Fibroblast of gingiva (primary cell): ENCODE measurements at places on chromosomes 13 and 19.

DNA sequence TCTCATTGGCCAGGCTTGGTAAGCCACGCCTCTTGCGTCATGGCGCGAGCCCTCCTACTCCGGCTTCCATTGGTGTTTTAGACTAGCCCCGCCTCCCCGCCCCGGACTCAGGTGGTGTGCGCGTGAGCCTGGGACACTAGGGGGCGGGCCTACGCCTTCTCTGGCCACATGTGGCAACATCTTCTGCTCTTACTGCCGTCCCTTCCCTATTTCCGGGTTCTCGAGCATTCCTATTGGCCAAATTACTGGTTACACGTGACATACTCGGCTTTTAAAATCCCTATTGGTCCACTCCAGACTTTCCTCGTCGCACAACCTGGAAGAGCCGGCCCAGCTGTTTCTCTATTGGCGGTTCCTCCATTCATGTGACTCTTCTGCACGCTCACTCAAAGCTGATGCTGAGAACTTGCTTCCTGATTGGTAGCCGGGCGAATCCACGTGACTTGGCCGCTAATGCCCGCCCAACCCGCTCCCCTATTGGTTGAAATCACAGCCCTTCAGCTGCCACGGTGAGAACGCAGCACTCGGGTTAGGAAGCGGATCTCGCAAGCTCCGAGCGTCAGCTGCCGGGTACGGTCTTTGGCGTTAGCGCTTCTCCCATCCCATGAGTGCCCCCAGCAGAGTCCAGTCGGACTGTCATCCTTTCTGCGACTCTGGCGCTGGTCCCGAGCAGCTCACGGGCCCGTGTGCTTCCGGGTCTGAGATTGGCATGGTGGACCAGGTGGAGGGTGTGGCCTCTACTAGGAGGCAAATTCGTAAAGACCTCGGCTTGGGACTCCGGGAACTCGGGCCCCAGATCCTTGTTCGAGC is at the start of gene BLOC1S3:
Gene BLOC1S3 (plus strand): TSS at position 523 of the 810 bp plus-strand sequence. CDS start 513 bp downstream, outside the sequence.
- peak; percentile 100 for DNase-seq

- DNase-seq = no peak
These were observed 894.5 kb downstream of the PCDH9 start for GRCh38 chr13:66335626-66336025.

DNA sequence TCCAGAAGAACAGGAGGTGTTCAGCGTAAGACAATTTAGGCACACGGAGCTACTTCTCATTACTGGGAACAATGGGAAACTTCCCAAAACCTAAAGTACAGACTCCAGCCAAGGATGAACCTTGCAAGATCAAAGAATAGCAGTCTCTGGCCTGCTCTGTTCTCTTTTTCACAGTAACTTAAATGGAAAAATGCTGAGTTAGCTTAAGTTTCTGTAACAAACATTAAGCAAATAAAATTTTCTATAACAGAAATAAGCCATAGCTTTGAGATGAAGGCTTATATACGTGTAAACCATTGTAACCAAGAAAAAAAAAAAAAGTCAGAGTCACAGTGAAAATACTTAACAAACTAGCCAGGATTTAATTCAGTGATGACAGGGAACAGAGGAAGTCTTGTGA is 18.2 kb upstream of the ZNF460 start:
- DNase-seq = no peak

GRCh38 chr13:76446191-76446590 is 440.0 kb downstream of the KCTD12 start:
- DNase-seq = no peak

- no peak for DNase-seq
These were observed 7.0 kb downstream of the SLC25A30 start for GRCh38 chr13:45411221-45411620.

DNA sequence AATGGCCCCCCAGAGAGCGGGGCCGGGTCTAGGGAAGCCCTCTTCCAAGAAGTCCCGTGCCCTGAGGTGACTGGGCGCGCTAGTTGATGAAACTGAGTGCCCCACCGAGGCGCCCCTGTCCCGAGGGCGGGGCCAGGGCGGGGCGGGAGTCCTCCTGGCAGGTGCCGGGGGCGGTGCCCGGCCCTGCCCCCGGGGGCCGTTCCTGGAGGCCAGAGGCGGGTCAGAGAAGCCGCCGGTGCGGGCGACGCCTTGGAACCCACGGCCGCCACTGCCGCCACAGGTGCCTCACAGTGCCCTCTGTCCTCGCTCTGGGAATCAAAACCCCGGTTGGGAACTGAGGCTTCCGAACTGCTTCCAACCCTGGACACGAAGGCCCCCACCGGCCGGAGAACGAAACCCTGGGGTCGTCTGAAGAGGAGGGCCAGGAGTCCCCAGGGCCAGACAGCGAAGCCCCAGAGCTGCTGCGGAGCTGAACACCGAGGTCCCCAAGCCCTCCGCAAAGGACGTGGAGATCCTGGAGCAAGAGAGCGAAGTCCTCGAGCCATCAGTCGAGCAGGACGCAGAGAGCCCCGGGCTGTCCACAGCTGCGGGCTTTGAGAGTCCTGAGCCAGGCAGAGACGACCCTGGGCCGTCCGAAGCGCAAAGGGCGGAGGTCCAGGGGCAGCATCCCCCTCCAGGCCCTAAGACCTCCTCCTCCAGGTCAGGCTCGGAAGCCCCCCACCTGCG is at the start of gene MISP3:
Gene MISP3 (plus strand): TSS at position 252 of the 726 bp plus-strand sequence. CDS start 524 bp downstream, outside the sequence.
- peak; percentile 20 for DNase-seq

DNA sequence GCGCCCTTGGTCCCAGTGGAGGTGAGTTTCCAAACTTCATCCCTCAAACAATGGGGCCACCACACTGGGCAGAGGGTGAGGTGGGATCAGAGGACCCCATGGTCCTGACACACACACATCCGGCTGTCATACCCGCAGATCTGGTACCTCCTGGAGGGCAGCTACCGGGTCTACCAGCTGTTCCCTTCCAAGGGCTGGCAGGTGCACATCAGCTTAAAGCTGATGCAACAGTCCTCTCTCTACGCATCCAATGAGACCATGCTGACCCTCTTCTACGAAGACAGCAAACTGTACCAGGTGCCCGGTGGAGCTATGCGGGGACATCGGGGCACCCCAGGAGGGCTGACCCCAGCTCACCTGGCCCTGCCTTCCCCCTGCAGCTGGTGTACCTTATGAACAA is 14.0 kb upstream of the PSMD8 start:
- DNase-seq = no peak

DNA sequence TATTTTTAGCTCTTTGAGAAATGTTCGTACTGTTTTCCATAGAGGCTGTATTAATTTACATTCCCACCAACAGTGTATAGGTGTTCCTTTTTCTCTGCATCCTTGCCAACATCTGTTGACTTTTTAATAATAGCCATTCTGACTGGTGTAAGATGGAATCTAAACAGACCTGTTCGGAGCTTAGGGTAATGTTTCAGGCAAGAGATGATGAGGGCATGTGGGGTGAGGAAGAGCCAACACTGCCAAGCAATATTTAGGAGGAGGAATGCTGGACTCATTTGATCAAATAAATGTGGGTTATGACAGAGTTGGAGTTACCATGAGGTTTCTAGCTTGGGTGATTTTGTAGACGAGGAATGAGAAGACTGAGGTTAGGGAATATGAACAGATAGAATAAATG is 382.9 kb downstream of the KLF12 start:
- no peak for DNase-seq

DNA sequence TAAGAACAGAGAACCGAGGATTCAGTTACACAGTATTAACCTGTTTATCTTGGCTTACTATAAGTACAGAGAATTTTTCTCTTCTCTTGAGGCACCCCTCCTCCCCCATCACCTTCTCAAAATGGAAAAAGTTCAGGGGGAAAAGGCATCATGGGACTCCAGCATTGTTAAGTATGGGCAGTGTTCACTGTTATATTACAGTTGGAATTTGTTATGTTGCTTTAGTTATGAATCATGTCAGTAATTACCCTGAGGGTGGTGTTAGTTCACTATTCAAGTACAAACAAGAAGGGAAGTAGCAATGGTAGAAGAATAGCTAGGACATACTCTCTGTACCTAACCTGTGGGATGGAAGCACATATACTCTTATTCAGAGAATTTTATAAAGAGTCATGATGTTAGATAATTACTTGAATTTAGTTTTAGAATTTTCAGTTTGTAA is 12.0 kb downstream of the LPAR6 start:
- DNase-seq = peak; percentile 88

DNA sequence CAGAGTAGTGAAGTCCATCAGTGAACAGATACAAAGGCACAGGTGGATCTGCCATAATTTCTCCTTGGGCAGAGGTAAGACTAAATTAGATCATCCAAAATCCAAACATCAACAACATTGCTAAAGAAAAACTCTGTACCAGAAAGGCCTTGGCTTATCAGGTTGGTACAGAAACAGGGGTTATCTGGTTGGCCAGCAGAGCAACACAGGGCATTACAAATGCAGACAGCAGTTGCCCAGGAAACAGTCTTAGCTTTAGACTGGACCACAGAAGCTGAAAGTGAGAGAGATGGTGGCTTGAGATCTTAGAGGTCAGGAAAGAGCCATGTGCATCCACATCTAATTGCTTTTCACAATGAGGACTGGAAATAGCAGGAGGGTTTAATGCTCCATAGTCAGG is 26.6 kb upstream of the DGKH start:
- no peak for DNase-seq

DNA sequence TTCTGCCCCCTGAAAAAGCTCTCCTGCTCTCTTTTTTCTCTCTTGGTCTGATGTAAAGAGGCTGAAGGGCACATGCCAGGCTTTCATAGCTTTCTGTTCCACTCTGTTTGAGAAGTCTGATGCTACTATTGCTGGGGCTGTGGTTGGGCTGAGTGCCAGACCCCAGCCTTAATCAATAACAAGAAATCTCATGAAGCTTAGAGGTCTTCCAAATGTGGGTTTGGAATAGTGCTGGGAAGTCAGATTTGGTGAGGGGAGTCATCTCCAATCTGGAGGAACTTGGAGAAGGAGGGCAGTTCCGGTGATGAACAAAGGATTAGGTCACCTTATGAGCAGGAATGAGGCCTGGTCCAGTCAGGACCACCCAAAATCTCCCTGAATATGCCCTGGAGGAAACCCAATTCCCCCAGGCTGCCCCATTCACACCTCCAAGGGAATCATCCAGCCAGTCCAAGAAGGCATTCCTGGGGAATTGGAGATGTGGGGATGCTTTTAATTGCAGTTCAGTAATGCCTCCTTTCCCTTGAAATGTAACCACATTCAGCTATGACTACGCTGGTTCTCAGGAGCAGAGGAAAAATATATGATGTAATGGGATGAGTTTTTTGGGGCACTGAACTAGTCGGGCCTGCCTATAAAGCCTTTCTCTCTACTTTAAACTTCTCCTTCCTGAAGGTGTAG is 102.0 kb downstream of the STARD13 start:
- DNase-seq = no peak

DNA sequence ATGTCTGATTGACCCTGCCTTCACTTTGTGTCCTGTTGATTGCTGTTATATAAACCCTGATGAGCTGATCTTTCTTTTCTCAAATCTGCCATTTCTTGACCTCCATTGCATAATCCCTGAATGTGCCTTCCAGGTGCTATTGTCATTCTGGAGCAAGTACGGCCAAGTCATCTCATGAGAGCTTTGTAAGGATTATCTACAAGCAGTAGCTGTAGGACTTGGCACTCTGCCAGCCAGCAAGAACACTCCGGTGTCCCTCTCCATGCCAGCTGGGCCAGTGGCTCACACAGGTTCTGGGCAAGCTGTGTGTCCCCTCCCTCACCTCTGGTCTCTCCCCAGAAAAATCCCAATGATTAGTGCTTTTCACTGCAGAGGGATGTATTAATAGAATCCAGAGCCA is 348.1 kb downstream of the FOXO1 start:
- no peak for DNase-seq

- DNase-seq = no peak
These were observed 12.3 kb downstream of the MYDGF start for GRCh38 chr19:4657835-4658234.
